ENCODE measurements at places on chromosomes 2 and 18.
A peak's percentile ranks its signal among the peaks of the same experiment; 100 is the strongest.

GRCh38 chr2:104050656-104051242, 803.2 kb upstream of the POU3F3 start:
- DNase-seq: no peak

GRCh38 chr18:49841236-49842217, 28.2 kb upstream of the ACAA2 start:
- DNase-seq: no peak

- no peak for DNase-seq
Observed at GRCh38 chr2:104790100-104790811, 63.7 kb upstream of the POU3F3 start.

- peak; percentile 18 for DNase-seq
Observed at GRCh38 chr2:17518212-17519154, at the start of gene RAD51AP2. RAD51AP2 (minus strand) TSS chr2:17518440; CDS start chr2:17518415, 25 bp downstream.

GRCh38 chr2:240922982-240923537, 16.9 kb downstream of the CROCC2 start:
- no peak for DNase-seq

DNA sequence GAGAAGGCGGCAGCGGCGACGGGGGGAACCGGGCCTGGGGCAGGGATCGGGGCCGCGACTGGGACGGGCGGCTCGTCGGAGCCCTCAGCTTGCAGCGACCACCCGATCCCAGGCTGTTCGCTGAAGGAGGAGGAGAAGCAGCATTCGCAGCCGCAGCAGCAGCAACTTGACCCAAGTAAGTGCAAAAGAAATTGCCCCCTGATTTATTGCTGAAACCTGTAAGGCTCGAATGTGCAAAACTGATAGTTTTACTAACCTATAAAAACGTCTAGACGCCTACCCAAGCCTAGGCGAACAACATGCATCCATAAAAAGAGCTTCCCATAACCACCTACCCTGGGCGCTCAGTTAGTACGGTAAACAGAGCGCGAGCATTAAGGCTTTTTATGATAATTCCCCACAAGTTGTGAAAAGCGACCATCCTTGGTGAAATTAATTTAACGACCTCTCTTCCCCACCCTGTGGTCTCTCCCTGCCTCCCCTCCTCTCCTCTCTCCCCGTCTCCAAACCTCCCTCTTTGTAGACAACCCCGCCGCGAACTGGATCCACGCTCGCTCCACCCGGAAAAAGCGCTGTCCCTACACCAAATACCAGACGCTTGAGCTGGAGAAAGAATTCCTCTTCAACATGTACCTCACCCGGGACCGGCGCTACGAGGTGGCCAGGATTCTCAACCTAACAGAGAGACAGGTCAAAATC, 1.0 kb downstream of the HOXD9 start:
- no peak for DNase-seq

DNA sequence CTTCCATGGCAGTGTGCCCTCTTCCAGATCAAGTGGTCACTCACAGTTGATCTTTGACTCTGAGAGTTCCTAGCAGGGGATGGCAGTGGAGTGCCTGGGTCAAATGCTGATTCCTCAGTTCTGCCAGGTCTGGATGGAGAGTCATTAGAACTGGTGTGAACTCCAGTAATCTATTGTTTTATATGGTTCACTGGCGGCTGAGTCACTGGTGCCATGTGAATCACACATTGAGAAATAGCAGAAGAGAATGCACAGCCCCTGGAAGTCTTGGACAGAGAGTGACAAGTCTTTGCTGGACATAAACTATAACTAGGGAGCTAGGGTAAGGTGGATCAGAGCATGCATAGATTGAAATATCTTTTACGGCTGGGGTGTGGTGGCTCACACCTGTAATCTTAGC, 86.9 kb downstream of the EIF2AK3 start:
- no peak for DNase-seq
